KG1 (cell line): ENCODE measurements at places on chromosomes 16 and 17.

- no peak for DNase-seq
These were observed 19.0 kb upstream of the ITPRIPL2 start for GRCh38 chr16:19094542-19095365.

DNA sequence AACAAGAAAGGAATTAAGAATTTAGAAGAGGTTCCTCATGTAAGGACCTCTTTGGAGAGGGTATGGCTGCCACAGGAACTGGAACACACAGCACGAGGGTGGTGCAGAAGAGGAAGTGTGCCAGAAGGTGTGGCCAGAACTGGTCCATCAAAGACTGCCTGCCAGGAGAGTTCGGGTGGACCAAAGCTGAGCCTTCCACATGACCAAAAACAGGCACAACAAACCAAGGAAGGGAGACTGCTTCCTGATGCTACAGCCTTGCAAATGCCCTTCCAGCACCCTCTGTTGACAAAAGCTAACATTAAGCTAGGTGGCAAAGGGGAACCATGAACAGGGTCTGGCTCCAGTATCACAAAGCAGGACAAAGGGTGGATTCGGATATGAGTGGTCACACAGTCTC is 125.8 kb upstream of the TMEM97 start:
- DNase-seq: no peak

GRCh38 chr16:86763819-86764218 is 185.5 kb downstream of the FOXL1 start:
- DNase-seq: no peak

- DNase-seq: no peak
These were observed 5.2 kb downstream of the HSD17B2 start for GRCh38 chr16:82040296-82040695.

- no peak for DNase-seq
These were observed 59.9 kb downstream of the OR1D5 start for GRCh38 chr17:3003296-3004149.

DNA sequence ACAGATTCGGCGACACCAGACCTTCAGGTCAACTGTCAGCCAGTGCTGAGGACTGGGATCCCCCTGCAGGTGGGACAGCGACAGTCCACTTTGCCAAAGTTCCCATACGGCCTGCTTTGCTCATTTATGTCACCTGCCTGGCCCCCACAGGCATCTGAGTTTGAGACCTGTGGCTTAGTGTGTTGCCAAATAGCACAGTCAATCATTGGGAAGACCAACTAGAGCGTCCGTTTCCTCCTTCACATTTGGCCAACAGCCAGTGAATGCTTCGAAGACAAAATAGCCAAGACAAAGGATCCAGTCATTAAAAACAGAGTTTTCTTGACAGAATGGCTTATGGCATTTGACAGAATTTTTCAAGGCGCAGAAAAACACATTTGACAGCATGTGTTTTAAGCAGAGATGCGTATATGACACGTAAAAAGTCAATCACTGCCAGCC is 113.8 kb downstream of the ABCC12 start:
- DNase-seq: no peak

DNA sequence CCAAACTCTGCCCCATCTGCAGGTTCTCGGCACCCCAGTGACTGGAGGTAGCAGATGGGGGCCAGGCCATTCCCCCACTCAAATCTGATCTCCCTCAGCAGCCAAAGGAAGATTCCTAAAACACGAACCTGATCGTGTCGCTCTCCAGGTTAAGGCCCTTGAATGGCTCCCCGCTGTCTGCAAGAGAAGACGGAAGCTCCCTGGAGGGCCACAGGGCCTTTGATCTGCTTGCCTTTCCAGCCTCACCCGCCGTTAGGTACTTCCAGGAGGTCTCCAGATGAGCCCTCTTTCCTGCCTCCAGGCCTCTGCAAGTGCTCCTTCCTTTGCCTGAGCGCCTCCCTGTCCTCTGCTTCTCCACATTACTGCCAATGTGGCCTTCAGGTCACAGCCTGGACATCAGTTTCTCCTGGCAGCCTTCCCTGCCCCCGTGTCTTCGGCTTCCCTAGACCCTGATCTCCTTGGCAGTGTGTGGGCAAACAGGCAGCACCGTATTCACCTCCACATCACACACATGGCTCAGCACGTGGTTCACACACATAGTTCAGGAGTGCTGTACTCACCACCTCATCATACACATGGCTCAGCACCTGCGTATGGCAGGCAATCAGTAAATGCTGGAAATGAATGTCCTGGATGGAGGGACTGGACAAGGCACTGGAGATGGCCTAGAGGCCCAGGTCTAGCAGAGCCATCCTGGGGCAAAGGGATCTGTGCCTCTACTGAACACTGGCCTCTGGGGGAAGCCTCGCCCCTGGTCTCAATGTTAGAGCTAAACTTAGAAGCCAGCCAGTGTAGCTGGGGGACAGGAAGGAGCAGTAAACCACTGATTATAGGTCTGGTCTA is 26.4 kb upstream of the MRPS23 start:
- no peak for DNase-seq

GRCh38 chr16:88968589-88969280 is 8.3 kb downstream of the CBFA2T3 start:
- DNase-seq: no peak

DNA sequence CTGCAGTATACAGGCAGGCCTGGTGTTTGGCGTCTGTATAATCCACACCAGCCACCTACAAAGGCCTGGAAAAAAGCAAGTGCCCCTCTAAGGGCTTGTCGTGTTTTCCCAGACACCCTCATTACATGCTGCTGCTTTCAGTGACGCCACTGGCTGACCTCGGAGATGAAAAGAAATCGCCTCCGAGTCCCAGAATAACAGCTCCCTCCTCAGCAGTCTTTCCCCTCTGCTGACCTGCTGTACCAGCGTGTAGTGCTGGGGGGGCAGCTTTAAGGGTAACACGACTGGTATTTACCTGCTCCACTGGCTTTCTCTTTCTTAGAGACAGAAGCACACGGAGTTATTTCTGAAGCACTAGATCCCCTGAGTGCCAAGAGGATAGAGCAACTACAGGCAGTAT is 296.8 kb downstream of the GRIN2A start:
- no peak for DNase-seq

DNA sequence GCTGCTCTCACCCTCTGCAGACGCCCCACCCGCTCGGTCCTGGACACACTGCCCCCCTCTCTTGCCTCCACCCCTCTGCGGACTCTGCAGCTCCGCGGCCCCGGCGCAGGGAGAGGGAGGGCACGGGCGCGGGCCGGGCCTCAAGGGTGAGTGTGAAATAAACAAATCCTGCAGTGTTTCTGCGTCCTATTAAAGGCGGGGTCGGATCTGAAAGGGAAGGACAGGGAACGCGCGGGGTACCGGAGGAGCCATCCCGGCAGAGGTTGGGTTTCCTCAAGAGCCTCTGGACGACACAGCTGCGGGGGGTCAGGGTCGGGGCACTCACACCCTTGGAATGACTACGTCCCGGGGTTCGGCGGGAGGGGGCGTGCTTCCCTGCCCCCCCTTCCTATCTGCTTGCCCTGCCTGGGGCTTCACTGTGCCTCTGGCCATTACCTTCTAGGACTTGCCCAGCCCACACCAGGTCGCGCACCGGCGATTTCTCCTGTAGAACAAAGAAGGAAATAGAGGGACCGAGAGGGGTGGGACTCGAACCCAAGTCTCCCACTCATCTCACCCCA is 466 bp upstream of the HSF4 start:
- DNase-seq: no peak

GRCh38 chr17:62827746-62828485 is 19.8 kb upstream of the MARCHF10 start:
- DNase-seq: no peak

DNA sequence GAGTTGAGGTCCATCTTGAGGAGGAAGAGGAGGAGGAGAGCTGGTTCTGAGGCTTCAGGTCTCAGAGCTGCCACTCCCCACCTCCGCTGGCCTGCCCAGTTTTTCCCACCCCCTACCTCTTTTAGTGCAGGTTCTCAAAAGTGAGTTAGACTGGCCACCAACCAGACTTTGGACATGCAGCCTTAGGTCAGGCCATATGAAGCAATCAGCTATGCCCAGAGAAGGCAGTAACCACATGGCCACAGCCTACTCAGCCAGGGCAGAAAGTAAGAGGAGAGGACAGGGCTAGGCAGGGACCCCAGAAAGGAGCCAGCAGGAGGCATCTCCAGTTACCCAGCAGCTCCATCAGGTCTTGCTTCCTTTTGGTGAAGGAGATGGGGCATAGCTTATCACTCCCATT is 9.0 kb downstream of the MYO15A start:
- no peak for DNase-seq

- no peak for DNase-seq
These were observed 42.7 kb downstream of the GNA13 start for GRCh38 chr17:65013613-65014391.

GRCh38 chr17:17419631-17420030 is 57.2 kb upstream of the MED9 start:
- DNase-seq: no peak

DNA sequence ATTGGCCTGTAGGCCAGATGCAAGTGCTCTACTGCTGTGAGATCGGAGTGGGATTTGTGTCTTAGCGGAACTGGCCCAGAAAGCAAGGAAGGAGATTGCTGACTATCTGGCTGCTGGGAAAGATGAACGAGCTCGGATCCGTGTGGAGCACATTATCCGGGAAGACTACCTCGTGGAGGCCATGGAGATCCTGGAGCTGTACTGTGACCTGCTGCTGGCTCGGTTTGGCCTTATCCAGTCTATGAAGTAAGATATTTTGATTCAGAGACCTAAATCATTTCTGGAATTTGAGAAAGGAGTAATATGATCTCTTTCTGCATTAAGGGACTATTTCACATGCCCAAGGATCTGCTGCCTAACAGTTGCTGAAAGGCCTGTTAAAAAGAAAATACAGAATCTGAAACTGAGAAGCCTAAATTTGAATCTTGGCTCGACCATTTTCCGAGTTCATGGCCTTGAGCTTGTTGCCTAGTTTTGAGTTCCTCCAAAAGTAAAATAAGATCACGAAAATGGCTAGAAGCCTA is 21.1 kb downstream of the IST1 start:
- DNase-seq: no peak

- no peak for DNase-seq
These were observed 16.2 kb downstream of the DYNLRB2 start for GRCh38 chr16:80557037-80557436.

- no peak for DNase-seq
These were observed 3.8 kb downstream of the MYO1D start for GRCh38 chr17:32873114-32873513.

DNA sequence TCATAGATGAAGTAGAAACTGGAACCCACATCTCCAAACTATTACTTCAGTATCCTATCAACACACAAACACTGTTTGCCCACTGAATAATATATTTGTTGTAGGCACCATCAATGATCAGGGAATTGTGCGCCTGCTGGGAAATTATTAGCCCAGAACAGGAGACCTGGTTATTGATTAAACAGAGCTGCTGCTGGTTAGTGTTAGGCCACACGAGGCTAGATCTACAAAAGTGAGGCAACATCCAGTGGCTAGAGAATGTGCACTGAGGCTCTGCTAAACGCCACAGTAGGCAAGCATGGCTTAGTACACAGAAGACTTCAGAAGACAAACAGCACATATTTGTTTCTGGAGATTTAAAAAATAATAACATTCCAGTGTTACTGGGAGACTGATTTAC is 11.0 kb downstream of the ABHD15 start:
- DNase-seq: no peak

DNA sequence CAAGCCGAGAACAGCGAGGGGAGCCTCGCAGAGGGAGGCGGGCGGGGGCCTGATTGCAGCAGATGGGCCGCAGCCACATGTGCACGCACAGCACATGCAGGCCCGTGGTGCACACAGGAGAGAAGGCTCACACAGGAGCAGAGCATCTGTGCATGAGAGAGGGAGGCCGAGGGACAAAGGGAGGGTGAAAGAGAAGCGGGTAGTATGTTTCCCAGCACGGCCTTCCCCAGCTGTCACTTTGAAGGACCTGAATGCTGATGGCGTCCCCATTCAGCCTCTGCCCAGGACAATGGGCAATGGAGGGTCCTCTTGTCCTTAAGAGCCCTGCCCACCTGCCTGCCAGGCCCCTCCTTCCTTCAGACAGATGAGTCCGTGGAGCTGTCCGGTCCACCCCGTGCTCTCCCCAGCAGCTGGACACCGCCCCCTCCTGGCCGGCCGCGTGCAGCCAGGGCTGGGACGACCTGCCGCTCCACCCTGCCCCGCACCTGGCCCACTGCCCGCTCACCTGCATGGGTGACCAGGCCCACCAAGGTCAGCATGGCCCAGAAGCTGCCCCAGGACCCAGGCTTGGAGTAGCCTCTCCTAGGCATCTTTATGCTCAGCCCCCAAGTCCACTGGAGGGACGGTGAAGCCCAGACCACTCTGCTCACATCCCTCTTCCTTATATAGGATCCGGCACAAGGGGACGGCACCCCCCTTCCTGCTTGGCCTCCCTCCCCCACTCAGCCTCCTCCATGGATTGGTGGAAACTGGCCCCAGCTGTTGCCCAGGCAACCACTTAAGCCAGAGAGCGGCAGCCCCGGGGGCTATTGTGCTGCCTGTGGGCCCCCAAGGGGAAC is at the start of gene BTBD17:
Gene BTBD17 (minus strand): TSS at position 639 of the 839 bp plus-strand sequence. CDS start 49 bp downstream, at position 590.
- DNase-seq: no peak

- DNase-seq: no peak
These were observed 142.3 kb downstream of the ZFHX3 start for GRCh38 chr16:72905581-72905980.

DNA sequence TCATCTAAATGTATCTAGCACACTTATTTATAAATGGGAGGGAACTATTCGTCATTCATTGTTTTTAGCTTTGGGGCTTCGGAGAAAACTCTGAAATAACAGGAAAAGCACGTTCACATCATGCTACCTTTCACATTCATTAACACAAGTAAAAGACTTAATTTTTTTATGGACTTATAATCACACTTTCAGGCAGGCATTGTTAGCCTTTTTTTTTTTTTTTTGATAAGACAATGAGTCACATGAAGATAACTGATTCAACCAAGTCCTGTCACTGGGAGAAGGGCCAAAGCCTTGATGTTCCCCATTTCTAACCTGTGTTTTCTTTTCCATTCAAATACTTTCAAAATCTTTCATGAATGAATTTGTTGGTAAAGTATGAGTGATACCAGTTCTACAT is 631.3 kb upstream of the CA10 start:
- DNase-seq: no peak

DNA sequence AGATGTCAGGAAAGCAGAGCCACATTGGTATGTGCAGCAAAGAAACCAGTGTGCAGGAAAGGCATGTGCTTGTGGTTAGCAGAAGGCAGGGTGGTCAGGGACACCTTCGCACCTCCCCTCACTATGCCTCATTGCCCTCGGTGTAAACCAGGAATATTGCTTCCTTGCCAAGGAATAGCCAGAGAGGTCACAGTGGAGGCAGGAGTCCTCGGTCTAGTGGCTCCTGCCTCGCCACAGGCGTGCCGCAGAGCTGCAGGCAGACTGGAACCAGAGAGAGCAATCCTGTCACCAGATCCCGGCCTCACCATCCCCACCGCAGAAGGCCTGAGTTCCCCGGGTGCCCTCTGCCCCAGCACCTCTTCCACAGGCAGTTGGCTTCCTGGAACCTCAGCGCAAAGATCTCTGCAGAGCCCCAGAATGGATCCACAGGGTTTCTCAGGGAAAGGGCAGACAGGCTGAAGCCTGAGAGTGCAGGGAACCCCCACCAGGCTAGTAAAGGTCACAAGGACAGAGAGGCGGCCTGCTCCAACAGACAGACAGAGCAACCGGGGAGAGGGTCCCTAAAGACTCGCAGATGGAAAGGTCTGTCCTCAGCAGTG is 21.6 kb downstream of the CCDC182 start:
- no peak for DNase-seq

GRCh38 chr17:21774263-21774662 is 81.9 kb downstream of the KCNJ18 start:
- no peak for DNase-seq
